ENCODE measurements at places on chromosomes 1 and 21. TPM values are rescaled to one million over a fixed set of nuclear protein-coding genes. Genes with fewer than 3 reads are reported as not detected.

The NEK2 gene
- total RNA-seq, result 2.0 TPM

DNA sequence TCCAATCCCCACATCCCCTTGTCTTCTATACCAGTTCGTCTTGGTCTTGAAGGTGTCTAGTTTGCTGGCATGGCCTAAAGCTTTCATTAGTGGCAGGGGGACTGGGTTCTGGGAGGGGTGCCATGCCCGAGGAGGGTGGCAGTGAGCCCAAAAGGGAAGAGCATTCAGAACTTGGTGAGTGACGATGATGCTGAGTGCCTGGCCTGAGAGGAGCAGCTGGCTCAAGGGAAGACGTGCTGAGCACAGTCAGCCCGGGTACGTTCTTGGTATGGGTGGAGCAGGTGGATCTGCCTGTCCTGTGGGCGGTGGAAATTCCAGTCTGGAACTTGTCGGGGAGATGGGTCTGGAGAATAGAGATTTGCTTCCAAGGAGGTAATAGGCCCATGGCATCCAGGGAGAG, 4.6 kb downstream of the FDPS start:
- DNase-seq, result no peak

The RSPO1 gene
- not detected for total RNA-seq

GRCh38 chr1:110212169-110213142, 2.3 kb downstream of the KCNC4 start:
- DNase-seq, result no peak

The EMC1 gene
- total RNA-seq, result 74.8 TPM

GRCh38 chr21:21200103-21200938, 202.1 kb downstream of the NCAM2 start:
- DNase-seq, result no peak

DNA sequence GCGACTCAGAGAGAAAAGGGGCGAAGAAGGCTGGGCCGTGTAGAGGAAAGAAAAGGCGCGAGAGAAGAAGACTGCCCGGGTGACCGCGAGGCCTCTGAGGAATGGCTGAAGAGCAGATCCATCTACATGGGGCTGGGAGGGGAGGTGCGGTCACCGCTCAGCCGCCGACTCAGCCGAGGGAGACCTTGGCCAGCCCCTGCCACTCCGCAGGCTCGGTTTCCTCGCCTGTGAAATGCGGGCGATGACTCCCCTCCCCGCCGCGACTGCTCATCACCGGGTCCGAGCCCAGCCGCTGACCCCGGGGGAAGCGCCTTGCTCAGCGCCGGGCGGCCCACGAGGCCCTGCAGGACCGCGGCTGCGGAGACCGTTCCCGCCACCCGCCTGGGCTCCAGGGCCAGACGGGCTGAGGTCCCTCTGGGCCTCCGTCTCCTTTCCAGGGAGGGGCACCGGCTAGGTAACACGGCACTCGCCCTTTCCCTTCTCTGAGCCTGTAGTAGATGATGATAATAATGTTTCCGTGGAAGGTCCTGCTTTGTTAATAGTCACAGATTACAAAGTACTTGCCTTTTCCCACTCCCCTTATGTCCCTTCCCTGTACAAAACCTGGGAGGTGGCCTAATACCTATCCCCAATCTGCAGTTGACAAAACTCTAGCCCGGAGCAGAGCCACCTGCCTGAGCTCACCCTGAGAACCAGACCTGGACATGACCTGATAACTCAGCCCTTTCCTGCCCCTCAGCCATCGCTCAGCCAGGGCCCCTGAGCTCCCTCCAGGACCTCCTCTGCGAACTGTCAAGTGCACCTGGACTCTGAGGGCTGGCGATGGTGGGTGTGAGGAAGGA, 1.6 kb upstream of the BSND start:
- no peak for DNase-seq

The NCMAP gene
- total RNA-seq, result 0.08 TPM

The FCER1G gene
- total RNA-seq, result 0.83 TPM

DNA sequence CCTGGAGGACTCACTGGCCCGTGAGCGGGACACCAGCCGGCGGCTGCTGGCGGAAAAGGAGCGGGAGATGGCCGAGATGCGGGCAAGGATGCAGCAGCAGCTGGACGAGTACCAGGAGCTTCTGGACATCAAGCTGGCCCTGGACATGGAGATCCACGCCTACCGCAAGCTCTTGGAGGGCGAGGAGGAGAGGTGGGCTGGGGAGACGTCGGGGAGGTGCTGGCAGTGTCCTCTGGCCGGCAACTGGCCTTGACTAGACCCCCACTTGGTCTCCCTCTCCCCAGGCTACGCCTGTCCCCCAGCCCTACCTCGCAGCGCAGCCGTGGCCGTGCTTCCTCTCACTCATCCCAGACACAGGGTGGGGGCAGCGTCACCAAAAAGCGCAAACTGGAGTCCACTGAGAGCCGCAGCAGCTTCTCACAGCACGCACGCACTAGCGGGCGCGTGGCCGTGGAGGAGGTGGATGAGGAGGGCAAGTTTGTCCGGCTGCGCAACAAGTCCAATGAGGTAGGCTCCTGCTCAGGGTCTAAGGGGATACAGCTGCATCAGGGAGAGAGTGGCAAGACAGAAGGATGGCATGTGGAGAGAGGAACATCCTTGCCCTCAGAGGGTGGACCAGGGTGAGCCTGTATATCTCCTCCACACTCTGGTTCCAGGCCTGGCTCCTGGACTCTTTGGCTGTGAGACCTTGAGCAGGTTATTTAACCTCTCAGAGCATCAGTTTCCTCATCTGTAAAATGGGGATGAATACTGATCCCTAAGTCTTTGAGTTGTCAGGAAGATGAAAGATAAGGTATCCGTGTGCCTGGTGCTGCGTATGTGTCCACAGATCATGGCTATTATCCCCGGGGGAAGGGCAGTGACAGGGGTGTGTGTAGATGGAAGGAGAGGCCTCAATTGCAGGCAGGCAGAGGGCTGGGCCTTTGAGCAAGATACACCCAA, 17.2 kb upstream of the SEMA4A start:
- no peak for DNase-seq
